ENCODE measurements at places on chromosomes 7 and 10. TPM values are rescaled to one million over a fixed set of nuclear protein-coding genes. Genes with fewer than 3 reads are reported as not detected.
A peak's percentile ranks its signal among the peaks of the same experiment; 100 is the strongest.

GRCh38 chr10:1559311-1559710 is 178.0 kb downstream of the ADARB2 start:
- H3K4me3 ChIP-seq = no peak overlapping the region
- peak; percentile 33 for DNase-seq
- H3K4me1 ChIP-seq = no peaks in the 10 kb centered on the region
- no peaks in the 10 kb centered on the region for H3K36me3 ChIP-seq
- no peaks in the 10 kb centered on the region for H3K27me3 ChIP-seq

- no peak overlapping the region for H3K27ac ChIP-seq
- no peak for DNase-seq
- no peaks in the 10 kb centered on the region for H3K4me1 ChIP-seq
- H3K36me3 ChIP-seq = no peaks in the 10 kb centered on the region
Measured at GRCh38 chr7:13448243-13448642, 541.2 kb downstream of the ETV1 start.

DNA sequence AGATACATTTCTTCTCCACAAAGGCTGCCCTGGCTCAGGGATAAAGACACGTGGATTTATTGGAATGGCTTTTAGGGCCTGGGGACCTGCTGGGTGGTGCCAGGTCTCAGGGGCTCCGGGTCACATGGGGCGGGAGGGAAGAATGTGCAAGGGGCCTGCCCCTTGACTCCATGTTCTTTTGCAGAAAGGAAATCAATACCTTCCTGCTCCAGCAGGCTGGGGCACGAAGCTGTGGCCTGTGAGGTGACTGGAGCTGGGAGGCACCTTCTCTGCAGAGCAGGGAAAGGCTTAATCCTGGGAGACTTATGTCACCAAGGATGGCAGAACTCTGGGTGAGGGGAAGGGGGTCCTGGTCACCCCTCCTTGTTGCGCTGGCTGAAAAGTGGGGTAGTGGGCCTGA is 42.3 kb upstream of the GNA12 start:
- no peaks in the 10 kb centered on the region for H3K36me3 ChIP-seq
- DNase-seq = no peak
- H3K27ac ChIP-seq = no peak overlapping the region
- no peaks in the 10 kb centered on the region for H3K4me1 ChIP-seq
- H3K4me3 ChIP-seq = no peak overlapping the region

GRCh38 chr7:126778101-126778500 is 474.6 kb downstream of the GRM8 start:
- H3K4me3 ChIP-seq = no peak overlapping the region
- no peak overlapping the region for H3K27ac ChIP-seq
- no peak for DNase-seq
- no peaks in the 10 kb centered on the region for H3K36me3 ChIP-seq
- H3K4me1 ChIP-seq = no peaks in the 10 kb centered on the region

DNA sequence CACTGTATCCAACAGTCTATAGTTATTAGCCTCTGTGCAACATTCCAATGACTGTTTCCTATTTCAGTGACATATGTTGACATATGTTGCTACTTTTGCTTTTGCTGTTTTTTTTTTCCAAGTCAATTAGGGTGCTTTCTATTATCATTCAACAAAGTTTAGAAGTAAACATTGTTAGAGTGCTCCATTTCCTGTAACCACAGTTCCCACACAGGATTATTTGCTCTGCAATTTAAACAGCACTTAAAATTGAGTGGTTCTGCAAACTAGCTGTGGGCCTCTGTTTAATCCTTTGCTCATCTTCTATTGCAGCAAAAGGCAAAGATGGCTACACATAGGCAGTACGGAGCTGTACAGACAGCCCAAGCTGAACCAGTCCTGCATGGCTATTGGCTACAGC is 46.5 kb upstream of the PTN start:
- H3K36me3 ChIP-seq = no peaks in the 10 kb centered on the region
- no peak for DNase-seq
- H3K27ac ChIP-seq = no peak overlapping the region
- H3K4me3 ChIP-seq = no peak overlapping the region
- no peaks in the 10 kb centered on the region for H3K4me1 ChIP-seq

- H3K4me1 ChIP-seq = peaks cover 2% of the 10 kb centered on the region
- no peaks in the 10 kb centered on the region for H3K27me3 ChIP-seq
- H3K36me3 ChIP-seq = no peaks in the 10 kb centered on the region
- H3K27ac ChIP-seq = no peak overlapping the region
- no peak overlapping the region for H3K4me3 ChIP-seq
- peak; percentile 43 for DNase-seq
Measured at GRCh38 chr10:70758757-70759514, 26.2 kb downstream of the TBATA start.

GRCh38 chr10:82266438-82266837 is 391.4 kb downstream of the NRG3 start:
- H3K4me1 ChIP-seq = no peaks in the 10 kb centered on the region
- no peaks in the 10 kb centered on the region for H3K27me3 ChIP-seq
- no peak overlapping the region for H3K27ac ChIP-seq
- H3K4me3 ChIP-seq = no peak overlapping the region

DNA sequence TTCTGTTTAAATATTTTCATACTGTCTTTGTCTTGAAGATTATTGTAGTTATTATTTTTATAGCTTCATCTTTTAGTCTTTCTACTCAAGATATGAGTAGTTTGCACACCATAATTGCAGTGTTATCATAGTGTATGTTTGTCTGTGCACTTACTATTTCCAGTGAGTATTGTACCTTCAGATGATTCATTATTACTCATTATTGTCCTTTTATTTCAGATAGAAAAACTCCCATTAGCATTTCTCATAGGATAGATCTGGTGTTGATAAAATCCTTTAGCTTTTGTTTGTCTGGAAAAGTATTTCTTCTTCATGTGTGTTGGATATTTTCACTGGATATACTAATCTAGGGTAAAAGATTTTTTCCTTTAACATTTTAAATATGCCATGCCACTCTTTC is 646.2 kb upstream of the GRM3 start:
- no peak overlapping the region for H3K4me3 ChIP-seq
- H3K27me3 ChIP-seq = no peaks in the 10 kb centered on the region
- DNase-seq = no peak
- H3K36me3 ChIP-seq = no peaks in the 10 kb centered on the region
- H3K4me1 ChIP-seq = no peaks in the 10 kb centered on the region

GRCh38 chr10:13615650-13616300 is 29.0 kb downstream of the PRPF18 start:
- no peak overlapping the region for H3K27ac ChIP-seq
- H3K4me3 ChIP-seq = no peak overlapping the region
- no peaks in the 10 kb centered on the region for H3K27me3 ChIP-seq
- no peak for DNase-seq
- peaks cover 79% of the 10 kb centered on the region for H3K36me3 ChIP-seq
- H3K4me1 ChIP-seq = no peaks in the 10 kb centered on the region

DNA sequence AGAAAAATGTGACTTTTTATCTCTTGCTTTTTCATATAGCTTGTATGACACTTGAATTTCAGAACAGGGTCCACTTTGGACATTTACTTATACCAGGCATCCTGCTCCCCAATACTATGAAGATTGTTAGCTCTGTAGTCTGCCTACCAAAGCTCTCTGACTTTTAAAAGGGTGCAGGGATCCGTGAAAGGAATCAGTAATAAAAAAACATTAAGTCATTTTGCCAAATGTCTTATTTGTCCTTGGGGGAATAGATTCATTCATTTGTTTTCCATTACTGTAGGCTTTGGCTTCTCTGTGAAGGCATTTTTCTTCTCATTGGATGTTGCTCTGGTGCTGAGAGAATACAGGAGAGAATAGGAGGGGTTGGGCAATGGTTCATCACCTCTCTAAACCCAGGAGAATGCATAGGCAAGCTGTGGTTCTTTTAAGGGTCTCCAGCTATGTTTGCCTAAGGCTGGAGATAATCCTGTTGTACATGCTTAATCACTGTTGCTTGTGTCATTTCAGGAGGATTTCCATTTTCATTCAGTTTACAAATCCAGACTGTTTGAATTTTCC is 103.5 kb downstream of the SRI start:
- no peak overlapping the region for H3K4me3 ChIP-seq
- no peaks in the 10 kb centered on the region for H3K27me3 ChIP-seq
- no peak overlapping the region for H3K27ac ChIP-seq
- no peaks in the 10 kb centered on the region for H3K4me1 ChIP-seq
- DNase-seq = no peak

DNA sequence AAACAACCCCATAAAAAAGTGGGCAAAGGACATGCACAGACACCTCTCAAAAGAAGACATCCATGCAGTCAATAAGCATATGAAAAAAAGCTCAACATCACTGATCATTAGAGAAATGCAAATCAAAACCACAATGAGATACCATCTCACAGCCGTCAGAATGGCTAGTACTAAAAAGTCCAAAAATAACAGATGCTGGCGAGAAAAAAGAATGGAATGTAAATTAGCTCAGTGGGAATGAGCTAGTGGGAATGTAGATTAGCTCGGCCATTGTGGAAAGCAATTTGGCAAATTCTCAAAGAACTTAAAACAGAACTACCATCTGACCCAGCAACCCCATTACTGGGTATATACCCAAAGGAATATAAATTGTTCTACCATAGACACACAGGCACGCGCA is 287.0 kb downstream of the WDR37 start:
- H3K36me3 ChIP-seq = no peaks in the 10 kb centered on the region
- H3K4me3 ChIP-seq = no peak overlapping the region
- no peak for DNase-seq
- no peak overlapping the region for H3K27ac ChIP-seq
- no peaks in the 10 kb centered on the region for H3K4me1 ChIP-seq
- no peaks in the 10 kb centered on the region for H3K27me3 ChIP-seq

DNA sequence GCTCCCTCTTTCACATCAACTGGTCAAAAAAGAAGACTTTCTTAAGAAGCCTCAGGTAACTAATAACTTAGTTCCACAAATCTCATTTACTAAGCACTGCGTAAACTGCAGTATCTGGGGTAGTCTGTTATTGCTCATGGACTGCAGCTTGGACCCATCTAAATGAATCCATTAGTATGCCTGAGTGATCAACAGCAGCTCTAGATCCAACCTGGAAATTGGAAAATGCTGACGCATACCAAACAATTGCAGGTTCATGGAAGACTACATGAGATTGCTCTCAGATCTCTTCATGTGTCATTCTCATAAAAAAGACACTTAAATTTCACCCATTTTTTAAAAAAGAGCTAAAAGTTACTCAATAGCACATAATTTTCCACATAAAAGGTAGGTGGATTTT is 121.6 kb downstream of the IDE start:
- no peaks in the 10 kb centered on the region for H3K4me1 ChIP-seq
- H3K4me3 ChIP-seq = no peak overlapping the region
- no peak for DNase-seq
- H3K36me3 ChIP-seq = peaks cover 47% of the 10 kb centered on the region

GRCh38 chr7:151178831-151179230 is 8.2 kb downstream of the ASB10 start:
- H3K4me1 ChIP-seq = no peaks in the 10 kb centered on the region
- no peak overlapping the region for H3K27ac ChIP-seq
- H3K36me3 ChIP-seq = no peaks in the 10 kb centered on the region
- DNase-seq = no peak
- H3K4me3 ChIP-seq = no peak overlapping the region

Gene SRRT
- total RNA-seq = 105 TPM

Gene MSS51
- total RNA-seq = 3.0 TPM

Gene AGAP6
- 15.7 TPM for total RNA-seq

Gene OR6V1
- total RNA-seq = not detected
